ENCODE measurements at places on chromosomes 11 and 22.

DNA sequence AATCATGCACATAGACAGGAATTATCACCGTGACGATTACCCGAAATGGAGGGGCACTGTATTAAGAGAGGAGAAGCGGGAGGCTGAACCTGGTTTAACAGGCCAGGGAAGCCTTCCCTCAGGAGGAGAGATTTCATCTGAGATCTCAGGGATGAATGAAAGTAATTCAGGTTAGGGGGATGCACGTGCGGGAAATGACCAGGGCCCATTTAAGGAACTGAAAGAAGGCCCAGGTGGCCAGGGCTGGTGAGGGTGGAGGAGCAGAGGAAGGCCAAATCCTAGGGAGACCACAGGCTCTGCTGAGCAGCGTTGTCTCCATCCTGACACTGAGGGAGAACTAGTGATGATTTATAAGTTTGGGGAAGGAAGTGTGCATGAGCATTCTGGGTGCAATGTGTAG, 16.3 kb upstream of the OPCML start:
- no peak for DNase-seq

DNA sequence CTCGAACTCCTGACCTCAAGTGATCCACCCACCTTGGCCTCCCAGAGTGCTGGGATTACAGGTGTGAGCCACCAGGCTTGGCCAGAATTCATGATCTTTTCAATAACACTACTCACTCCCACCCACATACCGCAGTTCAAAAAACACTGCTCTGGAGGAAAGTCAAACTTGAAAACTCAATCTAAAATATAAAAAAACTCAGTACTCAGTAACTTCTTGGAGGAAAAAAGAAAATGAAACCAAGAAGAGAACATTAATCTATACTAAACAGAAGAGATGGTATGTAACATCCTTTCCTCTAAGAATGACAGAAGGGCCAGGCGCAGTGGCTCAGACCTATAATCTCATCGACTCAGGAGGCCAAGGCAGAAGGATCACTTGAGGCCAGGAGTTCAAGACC, 58.3 kb downstream of the MRTFA start:
- DNase-seq = no peak

DNA sequence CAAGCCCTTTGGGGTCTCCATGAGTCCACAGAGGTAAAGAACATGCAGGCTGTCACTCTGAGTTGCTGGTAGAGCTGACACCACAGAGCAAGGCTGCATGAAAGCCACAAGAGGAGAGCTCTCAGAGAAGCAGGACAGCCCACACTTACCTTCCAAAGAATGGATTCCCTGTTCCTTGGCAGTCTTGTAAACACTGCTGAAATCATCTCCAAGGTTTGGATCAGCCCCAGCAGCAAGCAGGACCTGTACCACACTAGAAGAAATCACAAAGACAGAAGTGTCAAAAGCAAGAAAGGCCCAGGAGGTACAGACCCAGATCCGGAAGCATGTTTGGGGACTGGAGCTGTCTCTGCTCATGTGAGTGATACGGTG, 54.2 kb downstream of the CLPB start:
- DNase-seq = no peak

DNA sequence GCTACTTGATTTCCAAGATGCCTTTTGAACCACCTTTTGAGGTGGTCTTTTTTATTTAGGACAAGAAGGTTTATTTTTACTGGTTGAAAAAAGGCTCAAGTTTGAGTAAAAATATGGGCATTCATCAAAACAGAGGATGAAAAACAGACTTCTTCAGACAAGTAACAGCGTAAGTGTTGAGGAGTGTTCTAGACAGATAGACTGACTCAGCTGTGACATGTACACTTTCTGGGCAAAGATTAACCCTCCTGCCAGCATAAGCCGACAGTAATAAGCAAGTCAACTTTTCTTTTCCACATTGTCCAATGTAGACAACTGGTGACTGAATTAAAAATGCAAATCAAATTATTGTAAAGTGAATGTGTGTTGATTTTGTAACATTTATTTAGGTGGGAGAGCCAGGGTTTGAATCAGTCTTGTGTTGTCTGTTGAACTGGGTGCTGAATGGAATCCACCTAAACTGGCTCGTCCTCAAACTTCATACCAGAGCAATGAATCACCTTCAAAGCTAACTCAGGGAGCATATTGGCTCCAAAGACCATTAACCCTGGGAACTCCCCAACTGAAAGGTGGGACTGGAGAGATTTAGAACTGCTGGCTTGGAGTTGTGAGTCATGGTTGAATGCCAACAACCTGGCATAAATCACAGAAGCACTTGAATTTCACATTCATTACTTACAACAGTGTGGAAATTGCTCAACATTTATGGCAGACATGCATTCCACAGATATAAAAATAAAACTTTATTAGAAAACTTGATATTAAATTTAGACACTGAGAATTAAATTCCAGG, 377.0 kb downstream of the ETS1 start:
- no peak for DNase-seq

DNA sequence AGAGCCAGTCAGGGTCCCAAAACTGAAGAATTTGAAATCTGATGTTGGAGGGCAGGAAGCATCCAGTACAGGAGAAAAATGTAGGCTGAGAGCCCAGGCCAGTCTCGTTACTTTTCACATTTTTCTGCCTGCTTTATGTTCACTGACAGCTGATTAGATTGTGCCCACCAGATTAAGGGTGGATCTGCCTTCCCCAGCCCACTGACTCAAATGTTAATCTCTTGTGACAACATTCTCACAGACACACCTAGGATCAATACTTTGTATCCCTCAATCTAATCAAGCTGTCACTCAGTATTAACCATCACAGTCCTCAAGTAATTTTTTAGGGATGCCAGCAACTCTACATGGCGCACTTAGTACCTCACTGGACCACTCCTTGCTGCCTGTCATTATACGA, 1345.3 kb downstream of the FAM181B start:
- no peak for DNase-seq

DNA sequence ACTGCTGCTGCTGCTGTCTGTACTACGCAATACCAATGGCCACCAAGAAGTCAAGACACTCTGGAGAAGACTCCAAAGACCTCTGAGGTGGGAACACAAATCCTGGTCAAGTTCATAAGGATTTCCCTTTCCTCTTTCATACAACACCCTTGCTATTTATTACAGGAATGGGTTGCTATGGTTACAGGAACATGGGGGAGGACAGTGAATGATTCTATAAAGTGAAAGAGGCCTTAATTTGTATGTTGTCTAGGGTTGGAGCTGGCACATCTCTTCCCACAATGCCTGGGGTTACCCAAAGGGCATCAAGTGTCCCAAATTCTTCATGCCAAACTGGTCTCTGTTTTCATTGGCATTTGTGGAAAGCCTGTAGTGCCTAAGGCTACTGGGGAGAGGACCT, 11.4 kb upstream of the SEC14L3 start:
- DNase-seq = no peak

- DNase-seq = no peak
Observed at GRCh38 chr22:20107951-20108756, 7.8 kb upstream of the RANBP1 start.

DNA sequence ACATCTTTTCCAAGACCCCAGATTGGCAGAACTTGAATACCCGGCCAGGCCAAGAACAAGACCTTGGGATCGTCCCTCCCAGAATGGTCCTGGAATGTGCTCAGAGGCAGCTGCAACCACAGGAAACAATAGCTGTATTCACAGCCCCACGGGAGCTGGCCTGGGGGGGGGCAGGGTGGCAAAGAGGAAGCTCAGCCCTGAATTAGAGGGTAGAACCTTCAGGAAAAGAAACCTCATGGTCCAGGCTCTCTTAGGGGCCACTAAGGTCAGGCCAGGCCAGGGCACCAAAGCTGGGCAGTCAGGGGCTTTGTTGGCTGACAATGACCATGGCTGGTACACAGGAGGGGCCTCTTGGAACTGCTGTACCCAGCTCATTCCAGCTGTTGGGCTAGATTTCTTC, 17.3 kb downstream of the RPL27A start:
- no peak for DNase-seq

DNA sequence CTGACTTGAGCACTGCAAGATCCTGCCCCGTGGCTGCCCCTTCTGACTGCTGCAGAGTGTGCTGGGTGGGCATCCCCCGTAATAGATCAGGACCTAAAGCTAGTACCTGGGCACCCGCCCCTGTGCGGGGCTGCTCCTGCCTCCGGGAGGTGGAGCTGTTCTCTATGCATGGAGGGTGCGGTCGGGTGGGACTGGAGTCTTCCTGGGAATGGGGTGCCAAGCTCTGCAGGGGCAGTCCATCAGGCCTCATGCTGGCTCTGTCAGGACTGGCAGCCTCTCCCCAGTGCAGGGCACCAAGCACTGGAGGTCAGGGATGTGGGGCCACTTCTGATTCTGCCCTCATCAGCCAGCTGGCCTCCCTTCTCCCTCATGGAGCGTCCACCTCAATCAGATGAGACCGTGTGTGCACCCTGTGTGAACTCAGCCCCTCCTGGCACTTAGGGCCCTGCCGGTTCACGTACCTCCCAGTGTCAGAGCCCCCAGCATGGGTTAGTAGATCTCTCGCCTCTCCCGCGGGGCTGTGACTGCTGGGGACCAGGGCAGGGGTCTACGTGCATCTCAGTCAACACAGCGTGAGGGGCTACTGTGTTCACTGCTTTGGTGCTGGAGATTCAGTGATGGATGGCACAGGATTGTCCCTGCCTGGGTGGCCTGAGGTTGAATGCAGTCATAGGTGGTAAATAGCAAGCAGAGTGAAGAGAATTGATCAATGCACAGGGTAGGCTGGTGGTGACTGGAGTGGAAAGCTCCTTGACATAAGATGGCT, 30.8 kb downstream of the MPPED1 start:
- no peak for DNase-seq

- no peak for DNase-seq
Observed at GRCh38 chr11:122137078-122137793, 21.2 kb upstream of the BLID start.

Data from T-cell (primary cell).